H4 (cell line): ENCODE measurements at places on chromosomes 6 and 20.

DNA sequence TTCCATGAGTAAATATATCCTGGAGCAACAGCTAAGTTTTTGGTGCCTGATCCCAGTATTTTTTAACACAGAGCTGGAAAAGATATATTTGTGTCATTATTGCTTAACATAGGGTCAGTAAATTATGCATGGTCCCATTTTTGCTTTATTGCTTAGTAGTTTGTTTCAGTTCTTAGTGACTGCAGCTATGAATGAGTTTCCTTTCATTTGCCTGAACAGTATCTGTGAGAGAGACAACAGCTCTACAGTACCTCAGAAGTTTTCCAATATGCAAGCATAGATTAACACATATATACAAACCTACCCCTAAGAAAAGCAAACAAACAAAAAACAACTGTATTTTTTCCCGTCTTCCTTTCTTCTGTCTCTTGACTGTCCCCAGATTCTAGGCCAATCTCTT, 160.3 kb downstream of the MEI4 start:
- DNase-seq: no peak

GRCh38 chr6:143396497-143397226, 53.8 kb downstream of the ADAT2 start:
- no peak for DNase-seq

- peak; percentile 82 for DNase-seq
These were observed 29.0 kb downstream of the MOCS3 start for GRCh38 chr20:50987493-50988210.

- peak; percentile 53 for DNase-seq
These were observed 104.9 kb downstream of the GJA10 start for GRCh38 chr6:89999154-89999553.

- no peak for DNase-seq
These were observed 41.5 kb upstream of the GJA1 start for GRCh38 chr6:121393731-121394505.

DNA sequence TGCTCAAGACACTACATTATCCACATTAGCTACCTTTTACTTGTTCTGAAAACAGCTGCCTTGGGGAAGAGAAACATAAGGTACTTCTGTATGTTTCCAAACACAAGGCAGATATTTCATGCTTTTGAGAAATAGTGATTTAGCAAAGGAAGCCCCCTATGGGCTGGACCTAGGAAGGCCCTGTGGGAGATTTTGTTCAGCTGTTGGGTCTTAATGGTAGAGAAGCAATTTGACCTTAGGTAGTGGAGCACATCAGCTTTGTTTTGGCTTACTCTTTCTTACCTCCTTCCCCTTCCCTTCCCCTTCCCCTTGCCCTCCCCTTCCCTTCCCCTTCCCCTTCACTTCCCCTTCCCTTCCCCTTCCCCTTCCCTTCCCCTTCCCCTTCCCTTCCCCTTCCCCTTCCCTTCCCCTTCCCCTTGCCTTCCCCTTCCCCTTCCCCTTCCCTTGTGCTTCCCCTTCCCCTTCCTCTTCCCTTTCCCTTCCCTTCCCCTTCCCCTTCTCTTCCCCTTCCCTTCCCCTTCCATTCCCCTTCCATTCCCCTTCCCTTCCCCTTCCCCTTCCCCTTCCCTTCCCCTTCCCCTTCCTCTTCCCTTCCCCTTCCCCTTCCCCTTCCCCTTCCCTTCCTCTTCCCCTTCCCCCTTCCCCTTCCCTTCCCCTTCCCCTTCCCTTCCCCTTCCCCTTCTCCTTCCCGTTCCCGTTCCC, 84.6 kb downstream of the ANKS1A start:
- no peak for DNase-seq

DNA sequence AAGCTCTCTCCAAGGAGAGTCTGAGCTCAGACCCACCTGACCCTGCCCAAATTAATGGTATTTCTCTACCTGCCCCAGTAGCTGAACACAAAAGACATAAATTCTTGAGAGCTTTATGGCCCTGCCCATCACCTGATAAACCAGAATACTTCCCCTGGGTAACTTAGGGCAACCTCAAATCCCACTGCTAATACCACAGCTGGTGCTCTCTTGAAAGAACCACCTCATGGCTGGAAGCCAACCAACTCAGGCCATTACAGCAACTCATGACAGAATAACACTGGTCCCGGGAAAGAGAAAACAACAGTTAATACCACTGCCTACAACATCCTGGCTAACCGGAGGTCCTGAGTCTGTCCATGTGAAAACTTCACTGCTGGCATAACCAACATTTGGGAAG, 328.6 kb downstream of the NKAIN2 start:
- DNase-seq: peak; percentile 71

- no peak for DNase-seq
These were observed 2.5 kb downstream of the HINT3 start for GRCh38 chr6:125959041-125959440.

DNA sequence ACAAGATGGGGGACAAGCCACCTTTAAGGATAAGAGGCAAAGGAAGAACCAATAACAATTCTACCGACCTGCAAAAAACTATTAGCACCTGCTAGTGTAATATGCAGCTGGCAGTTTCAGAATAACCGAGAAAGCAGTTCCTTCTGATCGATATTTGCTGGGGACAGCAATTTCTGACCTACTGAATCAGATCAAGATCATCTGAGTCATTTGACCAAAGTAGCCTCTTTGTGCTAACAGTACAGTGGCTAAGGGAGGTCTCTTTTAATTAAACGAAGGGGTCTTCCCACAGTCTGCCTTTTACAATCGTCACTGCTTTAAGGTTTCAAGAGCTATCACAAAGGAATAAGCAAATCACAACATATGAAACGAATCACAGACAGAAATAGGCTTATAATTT, 318.9 kb downstream of the BTBD9 start:
- DNase-seq: no peak

DNA sequence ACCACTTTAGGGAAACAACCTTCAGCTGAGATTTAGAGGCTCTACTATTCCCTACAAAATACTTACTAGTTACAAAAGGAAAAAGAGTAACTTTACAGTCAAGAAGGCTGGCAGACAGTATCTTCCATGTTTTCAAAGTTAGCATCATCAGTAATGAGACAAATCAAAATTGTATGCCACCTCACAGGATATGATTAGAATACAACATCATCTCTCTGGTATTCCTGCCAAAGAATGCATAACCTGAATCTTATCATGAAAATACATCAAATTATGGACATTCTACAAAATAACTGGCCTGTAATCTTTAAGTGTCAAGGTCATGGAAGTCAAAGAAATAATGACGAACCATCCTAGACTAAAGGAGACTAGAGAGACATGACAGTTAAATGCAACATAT, 38.4 kb downstream of the CDK5RAP1 start:
- no peak for DNase-seq

DNA sequence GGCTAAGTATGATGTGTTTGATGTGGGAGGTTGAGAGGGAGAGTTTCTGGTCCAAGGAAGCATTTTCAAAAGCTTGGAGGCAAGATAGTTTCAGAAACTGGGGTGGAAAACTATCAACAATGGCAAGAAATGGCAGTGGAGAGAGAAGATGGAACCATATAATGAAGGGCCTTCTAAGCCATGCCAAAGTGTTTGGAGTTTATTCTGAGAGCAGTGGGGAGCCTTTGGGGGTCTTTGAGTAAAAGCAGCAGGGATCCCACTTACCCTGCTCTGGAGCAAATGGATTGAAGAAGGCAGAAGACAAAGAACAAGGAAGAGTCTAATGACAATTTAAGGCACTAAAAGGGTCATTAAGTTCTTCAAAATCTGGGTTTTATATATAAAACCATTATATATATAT, 538.9 kb downstream of the UTRN start:
- no peak for DNase-seq
